ENCODE measurements at places on chromosomes 13 and 19.

- DNase-seq = no peak
Observed at GRCh38 chr13:76879883-76880270, 6.3 kb downstream of the KCTD12 start.

GRCh38 chr19:14414926-14415690 lies 4.0 kb downstream of the DDX39A start:
- DNase-seq = no peak

DNA sequence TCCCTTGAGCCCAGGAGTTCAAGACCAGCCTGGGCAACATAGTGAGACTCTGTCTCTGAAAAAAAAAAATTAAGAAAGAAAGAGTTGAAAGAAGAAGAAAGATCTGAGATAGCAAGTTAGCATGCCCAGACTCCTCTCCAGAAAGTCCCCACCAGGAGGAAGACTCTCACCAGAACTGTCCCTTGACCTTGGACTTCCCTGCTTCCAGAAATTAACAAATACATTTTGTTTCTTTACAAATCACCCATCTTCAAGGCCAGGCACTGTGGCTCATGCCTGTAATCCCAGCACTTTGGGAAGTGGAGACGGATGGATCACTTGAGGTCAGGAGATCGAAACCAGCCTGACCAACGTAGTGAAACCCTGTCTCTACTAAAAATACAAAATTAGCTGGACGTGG lies 44.3 kb upstream of the KLF2 start:
- DNase-seq = no peak

DNA sequence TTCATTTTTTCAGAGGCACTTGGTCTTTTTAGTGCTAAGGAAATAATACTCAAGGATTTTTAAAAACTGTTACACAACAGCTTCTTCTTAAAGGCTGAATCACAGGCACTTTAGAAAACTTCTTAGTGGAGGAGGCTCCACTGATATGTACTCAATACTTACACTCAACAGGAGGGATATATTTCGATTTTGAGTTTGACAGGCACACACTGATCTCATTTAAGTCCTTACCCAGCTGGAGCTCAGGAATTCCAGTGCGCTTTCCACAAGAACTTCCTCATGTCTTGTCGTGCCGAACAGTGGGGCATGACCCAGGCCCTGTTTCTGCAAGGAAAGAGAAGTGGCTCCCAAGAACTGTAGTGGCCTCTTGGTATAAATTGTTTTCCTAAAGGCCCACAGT lies 103.8 kb downstream of the RGCC start:
- no peak for DNase-seq

GRCh38 chr13:48443442-48444208 lies 30.7 kb upstream of the LPAR6 start:
- no peak for DNase-seq

- DNase-seq = peak; percentile 54
Observed at GRCh38 chr19:17718947-17719711, at the start of gene MAP1S. Gene MAP1S (plus strand): TSS chr19:17719480. CDS start chr19:17719503, 23 bp downstream.

Measured in NCI-H526 (cell line).